CD4-positive, alpha-beta T cell treated with Interleukin-15 for 1 hour (primary cell): ENCODE measurements at places on chromosomes 5 and 9.

DNA sequence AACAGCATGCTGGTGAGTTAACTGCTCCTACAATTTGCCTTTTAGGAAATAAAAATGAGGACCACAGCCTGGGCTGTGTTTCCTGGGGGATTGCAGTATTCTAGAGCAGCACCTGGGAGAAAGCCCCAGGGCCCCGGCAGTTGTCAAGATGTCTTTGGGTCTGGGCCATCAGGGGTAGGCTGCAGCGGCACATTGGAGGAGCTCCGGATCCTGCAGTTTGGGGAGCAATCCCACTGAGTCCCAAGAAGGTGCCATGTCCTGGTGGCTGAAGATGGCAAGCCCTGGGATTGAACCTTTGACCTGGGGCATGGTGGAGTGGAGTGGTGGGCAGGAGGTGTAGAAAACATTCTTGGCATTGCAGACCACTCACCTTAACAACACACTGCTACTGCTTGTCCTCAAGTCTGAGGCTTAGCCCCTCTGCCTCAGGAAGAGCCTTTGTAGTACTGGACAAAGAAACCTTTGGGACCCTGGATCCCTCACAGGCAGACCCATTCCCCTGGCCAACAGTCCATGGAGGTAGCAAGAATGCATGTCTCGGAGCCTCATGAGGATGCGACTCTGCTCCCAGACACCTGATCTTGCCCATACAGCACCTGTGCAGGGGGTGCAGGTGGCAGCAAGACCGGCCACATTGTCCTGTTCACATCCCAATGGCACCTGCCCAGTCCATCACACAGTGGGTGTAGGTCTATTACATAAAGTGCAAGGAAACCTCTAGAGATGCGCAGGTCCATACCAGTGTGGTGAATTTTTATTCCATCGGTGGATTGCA lies 159.1 kb upstream of the IRX2 start:
- DNase-seq, result no peak

DNA sequence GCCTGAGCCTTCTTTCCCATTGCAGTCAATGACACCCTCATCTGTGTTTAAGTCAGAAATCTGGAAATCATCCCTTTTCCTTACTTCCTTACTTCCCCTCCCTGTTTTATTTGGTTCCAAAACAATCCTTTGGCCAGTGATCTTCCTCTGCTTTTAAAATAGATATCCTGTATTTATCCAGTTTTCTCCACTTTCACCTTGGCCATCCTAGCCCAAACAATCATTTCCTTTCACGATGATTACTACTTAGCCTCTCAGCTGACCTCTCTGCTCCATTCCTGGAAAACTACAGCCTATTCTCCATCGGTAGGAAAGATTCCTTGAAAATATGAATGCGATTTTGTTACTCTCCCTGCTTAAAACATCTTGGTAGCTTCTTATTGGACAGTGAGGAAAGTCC lies 565.4 kb downstream of the TLR4 start:
- DNase-seq, result no peak

DNA sequence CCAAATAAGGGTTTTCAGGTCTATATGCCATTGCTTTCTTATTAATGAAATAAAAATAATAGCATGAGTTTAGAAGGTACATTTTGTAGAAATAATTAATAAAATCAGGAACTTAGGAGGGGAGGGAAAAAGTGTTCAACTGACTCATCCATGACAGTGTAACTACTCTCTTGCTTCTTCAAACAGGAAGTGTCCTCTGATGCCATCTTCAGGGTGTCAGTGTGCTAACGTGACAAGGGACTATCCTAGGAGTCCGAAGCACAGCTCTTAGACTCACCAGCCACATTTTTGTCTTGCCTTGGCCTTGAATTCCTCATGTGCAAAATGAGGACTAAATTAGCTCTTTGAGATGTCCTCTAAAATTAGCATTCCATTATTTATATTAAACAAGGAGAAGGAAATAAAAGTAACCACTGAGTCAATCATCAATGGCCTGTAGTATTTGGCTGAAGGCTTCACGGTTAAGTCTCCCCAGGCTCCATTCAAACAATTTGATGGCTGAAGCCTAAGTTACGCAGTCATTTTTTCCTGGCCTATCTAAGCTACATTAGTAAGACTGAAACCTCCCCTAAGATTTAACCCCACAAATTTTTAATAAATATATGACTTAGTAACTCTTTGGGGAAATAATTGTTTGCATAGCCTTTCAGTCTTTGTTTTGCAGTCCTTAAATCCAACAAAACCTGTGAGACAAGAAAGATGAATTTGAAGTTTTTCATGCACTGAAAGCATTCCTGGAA lies 151.1 kb downstream of the ARL15 start:
- peak; percentile 27 for DNase-seq

GRCh38 chr5:139752506-139753473 lies 42.8 kb upstream of the PSD2 start:
- DNase-seq, result no peak

- no peak for DNase-seq
Measured at GRCh38 chr5:14414007-14414406, 167.6 kb upstream of the OTULINL start.

DNA sequence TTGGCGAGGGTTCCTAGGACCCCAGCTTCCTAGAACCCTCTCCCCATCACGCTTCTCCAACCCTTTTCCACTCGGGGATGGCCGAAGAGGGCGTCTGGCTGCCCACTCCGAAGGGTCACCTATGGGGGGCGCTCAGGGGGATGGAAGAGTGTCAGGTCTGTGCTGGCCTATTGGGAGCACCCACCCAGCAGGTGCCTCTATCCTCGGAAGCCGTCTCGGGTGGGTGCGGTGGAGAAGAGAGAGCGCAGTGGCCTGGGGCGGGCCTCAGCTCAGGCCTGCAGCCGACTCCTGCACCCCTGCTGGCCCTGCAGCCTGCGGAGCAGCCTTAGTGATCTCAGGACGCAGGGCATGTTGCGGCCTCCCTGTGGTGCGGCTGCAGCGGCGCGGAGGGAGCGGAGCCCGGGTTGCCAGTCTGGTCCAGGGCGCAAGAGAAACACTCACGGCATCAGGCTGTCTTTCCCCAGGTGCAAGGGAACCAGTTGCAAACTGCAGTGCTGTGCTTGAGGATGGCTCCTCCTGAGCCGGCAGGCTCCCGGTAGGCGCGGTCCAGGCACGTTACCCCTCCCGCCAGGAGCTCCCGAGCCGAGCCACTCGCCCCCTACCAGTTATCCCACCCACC lies 1.5 kb upstream of the IRX2 start:
- DNase-seq, result no peak

DNA sequence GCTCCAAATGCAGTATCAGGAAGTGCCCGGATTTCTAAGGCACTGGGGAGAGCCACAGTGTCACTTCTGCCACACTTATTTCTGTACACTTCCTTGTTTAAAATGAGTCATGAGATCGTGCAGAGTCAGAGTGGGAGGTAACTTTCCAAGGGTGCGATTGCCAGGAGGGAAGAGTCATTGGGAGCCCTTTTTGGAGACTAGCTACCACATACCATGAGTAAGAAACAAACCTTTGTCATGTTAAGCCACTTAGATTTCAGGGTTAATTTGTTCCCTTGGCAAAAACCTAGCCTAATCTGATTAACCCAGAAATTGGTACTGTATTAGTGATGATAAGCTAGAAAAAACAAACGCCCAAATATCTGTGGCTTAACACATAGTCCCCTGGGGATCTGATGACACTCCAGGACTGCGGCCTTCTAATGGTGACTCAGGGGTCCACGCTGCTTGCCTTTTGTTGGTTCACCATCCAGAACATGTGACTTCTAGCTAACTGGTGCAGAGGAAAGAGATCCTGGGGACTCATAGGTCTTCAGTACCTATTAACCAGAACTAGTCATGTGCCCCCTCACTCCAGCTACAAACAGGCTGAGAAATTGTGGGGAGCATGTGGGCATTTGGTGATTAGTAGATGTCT lies 48.6 kb upstream of the TLE1 start:
- no peak for DNase-seq

DNA sequence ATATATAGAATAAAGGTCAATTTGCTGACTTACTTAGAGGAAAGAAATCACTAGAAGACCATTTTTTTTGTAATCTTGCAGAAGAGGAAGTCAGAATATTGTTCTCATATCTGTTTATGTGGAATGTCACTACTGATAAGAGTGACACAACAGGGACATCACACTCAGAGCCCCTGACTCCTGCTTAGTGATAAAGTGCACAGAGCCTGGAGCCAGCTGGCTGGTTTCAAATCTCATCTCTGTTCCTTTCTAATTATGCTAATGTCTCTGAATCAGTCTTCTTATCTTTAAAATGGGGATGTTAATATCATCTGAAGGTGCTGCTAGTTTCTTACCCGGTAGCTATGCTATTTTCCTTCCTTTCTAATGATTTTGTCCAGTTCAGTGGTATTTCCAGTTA lies 58.6 kb upstream of the LIFR start:
- no peak for DNase-seq

DNA sequence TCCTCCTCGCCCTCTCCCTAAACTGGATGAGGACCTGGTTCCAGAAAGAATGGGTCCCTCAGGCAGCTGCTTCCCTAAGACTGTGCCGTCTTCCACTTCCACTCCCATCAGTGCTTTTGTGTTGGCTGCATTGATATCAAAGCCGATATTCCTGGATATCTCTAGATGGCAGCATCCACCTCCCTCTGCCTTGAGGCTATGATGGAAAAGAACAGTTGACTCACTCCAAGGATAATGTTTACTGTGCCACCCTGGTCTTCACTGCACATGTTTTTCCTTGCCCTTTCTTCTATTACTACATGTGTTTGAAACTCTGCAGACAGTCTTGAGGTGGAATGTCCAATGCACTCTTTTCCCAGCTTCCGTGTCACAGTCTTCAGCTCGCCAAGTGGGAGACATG lies 211.6 kb downstream of the MAST4 start:
- no peak for DNase-seq

DNA sequence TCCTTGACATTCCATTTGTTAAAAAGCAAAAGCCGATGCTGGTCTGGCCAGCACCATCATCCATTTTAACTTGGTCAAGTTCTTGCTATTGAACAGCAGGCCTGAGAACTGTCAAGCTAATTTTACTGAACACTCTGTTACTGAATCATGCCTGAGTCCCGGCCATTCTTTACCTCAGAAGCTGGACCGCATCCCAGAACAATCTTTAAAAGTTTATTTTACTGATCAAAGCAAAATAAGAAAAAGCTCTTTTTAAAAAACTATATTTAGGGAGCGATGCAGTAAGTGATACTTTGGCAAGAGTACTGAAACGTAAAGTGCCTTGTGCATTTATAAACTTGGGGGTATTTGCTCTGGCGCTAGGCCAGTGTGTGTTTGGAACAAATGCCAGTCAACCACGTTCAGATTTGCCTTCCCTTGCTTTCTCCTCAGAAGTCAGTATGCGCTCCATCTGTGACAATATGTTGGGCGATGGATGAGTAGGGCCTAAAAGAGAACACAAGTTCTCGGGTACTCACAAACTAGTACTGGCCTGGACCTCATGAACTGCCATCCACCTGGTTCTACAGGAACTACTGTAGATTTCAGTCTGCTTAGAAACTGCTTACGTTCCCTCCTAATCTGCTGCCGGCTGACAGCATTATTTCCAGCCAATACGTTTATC lies 161.9 kb downstream of the MAPKAP1 start:
- DNase-seq, result no peak

- no peak for DNase-seq
Measured at GRCh38 chr5:89595056-89595455, 712.1 kb upstream of the MEF2C start.

DNA sequence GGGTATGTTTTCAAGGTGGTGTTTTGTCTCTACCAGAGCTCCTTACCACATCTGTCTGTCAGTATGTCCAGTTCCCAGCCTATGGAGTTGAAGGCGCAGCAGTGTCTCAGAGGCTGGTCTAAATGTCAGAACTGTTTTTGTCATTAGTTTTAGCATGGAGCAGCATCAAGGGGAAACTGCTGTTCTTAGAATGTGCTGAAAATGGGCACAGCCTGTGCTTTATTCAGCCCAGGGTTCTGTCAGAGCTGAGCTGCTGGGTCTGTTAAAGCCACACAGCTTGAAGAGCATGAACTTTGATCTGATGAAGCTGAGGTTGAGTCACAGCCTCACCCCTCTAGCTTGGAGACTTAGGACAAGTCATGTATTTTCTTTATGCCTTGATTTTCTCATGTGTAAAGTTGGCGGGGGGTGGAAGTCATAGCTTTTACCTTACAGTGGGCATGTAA lies 71.9 kb downstream of the RALGPS1 start:
- no peak for DNase-seq

DNA sequence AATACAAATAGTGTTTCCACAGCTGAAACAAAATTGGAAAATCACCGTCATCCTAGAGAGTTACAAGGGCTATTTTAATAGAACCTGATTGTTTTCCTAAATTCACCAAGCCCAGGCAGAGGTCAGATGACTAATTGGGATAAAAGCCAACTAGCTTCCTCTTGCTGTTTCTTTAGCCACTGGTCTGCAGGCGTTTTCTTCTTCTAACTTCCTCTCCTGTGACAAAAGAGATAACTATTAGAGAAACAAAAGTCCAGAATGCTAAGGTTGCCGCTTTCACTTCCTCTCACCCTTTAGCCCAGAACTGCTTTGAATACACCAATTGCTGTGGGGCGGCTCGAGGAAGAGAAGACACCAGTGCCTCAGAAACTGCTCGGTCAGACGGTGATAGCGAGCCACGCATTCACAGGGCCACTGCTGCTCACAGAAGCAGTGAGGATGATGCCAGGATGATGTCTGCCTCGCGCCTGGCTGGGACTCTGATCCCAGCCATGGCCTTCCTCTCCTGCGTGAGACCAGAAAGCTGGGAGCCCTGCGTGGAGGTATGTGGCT lies at the start of gene TLR4:
TSS of gene TLR4 (plus strand) at position 380 of the 552 bp plus-strand sequence. CDS start at position 450, 70 bp downstream.
- peak; percentile 74 for DNase-seq

GRCh38 chr5:17396247-17396646 lies 101.8 kb upstream of the TAF11L2 start:
- no peak for DNase-seq

DNA sequence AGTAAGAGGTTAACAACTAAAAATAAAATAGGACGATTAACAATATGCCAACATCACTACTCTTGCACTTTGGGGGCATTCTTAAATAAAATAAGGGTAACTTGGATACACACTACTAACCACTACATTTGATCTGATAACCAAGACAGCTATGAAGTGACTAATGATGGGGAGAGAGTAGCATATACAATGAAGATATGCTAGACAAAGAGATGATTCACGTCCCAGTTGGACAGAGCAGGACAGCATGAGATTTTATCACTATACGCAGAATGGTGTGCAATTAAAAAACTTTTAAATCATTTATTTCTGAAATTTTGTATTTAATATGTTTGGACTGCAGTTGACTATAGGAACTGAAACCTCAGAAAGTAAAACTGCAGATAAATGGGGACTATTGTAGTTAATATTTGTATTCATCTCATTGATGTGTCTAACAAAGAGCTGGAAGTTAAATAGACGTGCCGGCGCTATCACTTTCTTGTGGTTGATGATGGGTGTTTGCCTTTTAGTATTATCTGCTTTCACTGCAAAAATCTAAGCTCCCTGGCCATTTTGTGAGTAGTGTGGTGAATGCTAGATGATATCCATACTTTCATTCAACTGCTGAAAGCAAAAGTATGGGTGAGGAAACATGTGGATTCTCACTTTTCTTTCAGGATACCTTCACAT lies 18.7 kb downstream of the GIN1 start:
- no peak for DNase-seq

DNA sequence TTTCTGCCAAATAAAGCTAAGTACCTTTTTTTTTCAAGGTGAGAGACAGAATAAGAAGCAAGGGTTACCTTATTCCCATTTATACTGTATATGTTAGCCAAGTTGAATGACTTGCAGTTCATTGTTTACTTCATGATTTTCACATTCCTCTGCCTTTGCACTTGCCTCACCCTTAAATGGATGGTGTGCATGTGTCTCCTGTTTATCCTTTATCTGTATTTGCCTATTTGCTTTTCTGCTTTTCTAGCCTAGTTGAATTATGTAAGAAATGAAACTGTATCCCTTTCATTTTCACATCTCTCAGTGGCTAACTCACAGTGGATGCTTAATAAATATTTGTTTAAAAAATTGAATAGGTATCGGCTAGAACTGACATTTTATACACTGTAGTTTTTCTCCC lies 200.8 kb upstream of the ST8SIA4 start:
- no peak for DNase-seq
